Chondrocyte (in vitro differentiated cells): ENCODE measurements at places on chromosomes 7 and 10. TPM values are rescaled to one million over a fixed set of nuclear protein-coding genes. Genes with fewer than 3 reads are reported as not detected.

Gene PDGFA
- 38.1 to 72.5 TPM (median 70.6 TPM) in 3 replicates for total RNA-seq

Gene SPDYE1
- not detected in 3 replicates for total RNA-seq

- no peaks in the 10 kb centered on the region for H3K4me1 ChIP-seq
- peak; percentile 55 for DNase-seq
- no peak overlapping the region for H3K4me3 ChIP-seq
- no peaks in the 10 kb centered on the region for H3K36me3 ChIP-seq
- H3K27ac ChIP-seq: no peak overlapping the region
Observed at GRCh38 chr10:130727766-130728490, 583.6 kb downstream of the TCERG1L start.

GRCh38 chr7:150951521-150951920, 26.6 kb downstream of the KCNH2 start:
- peak; percentile 84 for DNase-seq
- H3K27me3 ChIP-seq: no peaks in the 10 kb centered on the region
- H3K4me3 ChIP-seq: no peak overlapping the region
- H3K4me1 ChIP-seq: peaks cover 12% of the 10 kb centered on the region
- no peak overlapping the region for H3K27ac ChIP-seq
- no peaks in the 10 kb centered on the region for H3K36me3 ChIP-seq

DNA sequence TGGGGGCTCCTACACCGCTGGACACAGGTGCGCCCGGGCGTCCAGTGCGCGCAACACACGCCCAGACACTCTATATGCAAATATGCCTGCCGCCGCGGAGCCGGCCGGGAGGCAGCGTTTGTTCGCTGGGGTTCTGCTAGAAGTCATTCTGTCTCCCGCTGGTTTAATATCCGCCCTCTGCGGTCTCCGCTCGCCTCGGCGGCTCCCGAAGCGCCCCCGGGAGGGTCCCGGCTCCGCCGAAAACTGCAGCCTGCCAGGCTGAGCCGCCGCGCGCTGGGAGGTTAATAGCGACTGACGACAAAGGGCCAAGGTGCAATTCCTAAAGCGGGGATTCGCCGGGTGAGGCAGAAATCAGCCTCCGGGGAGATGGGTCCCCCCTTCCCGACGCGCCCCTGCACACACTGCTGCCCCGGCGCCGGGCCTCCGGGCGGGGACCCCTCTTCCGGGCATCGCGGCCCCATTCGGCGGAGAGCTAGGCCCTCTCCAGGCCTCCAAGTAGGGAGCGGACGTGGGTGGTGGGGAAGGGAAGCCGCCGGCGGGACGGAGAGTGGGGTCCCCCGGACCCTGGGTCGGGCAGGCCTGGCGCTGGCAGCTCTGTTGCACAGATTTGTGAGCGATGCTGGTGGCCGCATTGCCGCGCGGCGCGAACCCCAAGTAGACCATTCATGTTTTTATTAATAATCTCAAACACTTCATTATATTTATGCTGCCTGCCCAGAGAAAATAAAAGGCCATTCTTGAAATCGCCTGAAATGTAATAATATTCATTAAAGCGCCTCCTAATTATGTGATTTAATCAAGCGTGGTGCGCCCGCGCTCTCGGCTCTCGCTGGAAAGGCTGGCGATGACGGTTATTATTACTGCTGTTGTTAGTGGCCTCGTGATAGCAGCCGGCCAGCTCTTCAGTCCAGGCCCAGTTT, 9.1 kb downstream of the EN2 start:
- H3K27ac ChIP-seq: no peak overlapping the region
- H3K36me3 ChIP-seq: no peaks in the 10 kb centered on the region
- peaks cover 70% of the 10 kb centered on the region for H3K27me3 ChIP-seq
- H3K4me1 ChIP-seq: peaks cover 11% of the 10 kb centered on the region
- no peak for DNase-seq
- no peak overlapping the region for H3K4me3 ChIP-seq

DNA sequence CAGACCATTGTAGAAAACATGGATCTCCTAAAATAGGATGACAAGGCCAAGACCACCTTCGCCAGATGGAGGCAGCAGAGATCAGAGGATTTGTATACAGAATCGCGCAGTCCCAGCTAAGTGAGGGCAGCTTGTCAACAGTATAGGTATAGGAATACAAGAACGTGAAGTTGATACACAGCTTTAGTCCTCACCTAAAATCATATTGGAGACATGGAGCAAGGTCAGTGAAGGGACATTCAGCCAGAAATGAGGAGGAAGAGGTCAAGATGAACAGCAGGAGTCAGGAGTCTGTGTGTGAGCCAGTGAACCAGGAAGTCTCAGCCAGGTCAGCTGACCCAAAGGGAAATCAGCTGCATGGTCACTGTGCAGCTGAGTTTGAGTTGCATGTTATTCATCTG, 263.4 kb upstream of the PRKCQ start:
- no peaks in the 10 kb centered on the region for H3K36me3 ChIP-seq
- no peaks in the 10 kb centered on the region for H3K27me3 ChIP-seq
- H3K27ac ChIP-seq: no peak overlapping the region
- DNase-seq: no peak
- no peaks in the 10 kb centered on the region for H3K4me1 ChIP-seq

DNA sequence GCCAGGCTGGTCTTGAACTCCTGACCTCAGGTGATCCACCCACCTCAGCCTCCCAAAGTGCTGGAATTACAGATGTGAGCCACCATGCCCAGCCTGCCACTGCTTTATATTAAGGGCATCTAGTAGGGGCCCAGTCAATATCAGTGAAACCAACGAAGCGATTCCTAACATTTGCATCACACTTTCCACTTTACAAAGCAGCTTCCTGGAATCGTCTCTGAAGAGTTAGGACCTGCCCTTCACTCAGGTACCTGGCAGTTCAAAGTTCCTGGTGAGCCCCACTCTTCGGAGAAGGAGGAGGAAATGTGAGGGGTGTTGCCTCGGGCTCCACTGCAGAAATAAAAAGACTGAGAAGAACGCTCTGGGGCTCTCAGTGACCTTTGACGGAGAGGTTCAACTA, 31.1 kb upstream of the EZH2 start:
- H3K4me1 ChIP-seq: peaks cover 42% of the 10 kb centered on the region
- no peaks in the 10 kb centered on the region for H3K27me3 ChIP-seq
- H3K36me3 ChIP-seq: no peaks in the 10 kb centered on the region
- H3K4me3 ChIP-seq: no peak overlapping the region
- no peak for DNase-seq

DNA sequence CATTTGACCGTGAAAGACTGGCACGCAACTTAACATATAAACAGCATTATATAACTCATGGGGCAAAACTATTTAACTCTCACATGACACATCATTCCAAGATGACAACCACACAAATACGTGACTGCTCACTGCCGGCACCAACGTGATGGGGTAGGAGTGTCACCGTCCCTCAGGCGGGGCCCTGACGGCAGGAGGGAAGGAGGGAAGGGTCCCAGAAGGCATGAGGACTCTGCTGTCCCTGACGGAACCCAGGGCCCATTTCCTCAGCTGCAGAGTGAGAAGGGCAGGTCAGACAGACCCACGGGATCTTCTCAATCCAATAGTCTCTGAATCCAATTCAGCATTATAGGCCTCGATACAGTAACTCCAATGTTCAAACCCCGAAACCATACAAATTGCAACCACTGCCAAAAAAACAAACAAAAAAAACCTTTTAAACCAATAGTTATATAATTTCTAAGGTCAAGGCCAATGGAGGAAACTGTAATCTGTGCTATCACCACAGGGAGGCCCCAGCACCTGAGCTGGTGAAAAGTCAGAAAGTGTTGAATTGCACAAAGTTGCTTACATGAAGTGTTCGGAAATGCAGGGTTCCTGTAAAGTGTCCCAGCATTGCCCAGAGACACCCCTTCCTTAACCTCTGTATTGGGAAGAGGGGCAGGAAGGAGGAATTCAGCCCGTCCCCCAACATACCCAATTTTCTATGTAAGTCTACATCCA, 137.4 kb downstream of the TNS3 start:
- peaks cover 90% of the 10 kb centered on the region for H3K4me1 ChIP-seq
- DNase-seq: no peak
- H3K27me3 ChIP-seq: no peaks in the 10 kb centered on the region
- peaks cover 22% of the 10 kb centered on the region for H3K36me3 ChIP-seq

- H3K27ac ChIP-seq: peak overlapping the region; percentile 28
- H3K4me3 ChIP-seq: no peak overlapping the region
- peaks cover 51% of the 10 kb centered on the region for H3K4me1 ChIP-seq
- DNase-seq: no peak
- H3K36me3 ChIP-seq: no peaks in the 10 kb centered on the region
- no peaks in the 10 kb centered on the region for H3K27me3 ChIP-seq
Observed at GRCh38 chr10:6296828-6297251, 94.1 kb downstream of the PFKFB3 start.

GRCh38 chr10:89163265-89163995, 43.7 kb downstream of the CH25H start:
- no peak overlapping the region for H3K4me3 ChIP-seq
- no peak for DNase-seq
- no peaks in the 10 kb centered on the region for H3K36me3 ChIP-seq
- H3K4me1 ChIP-seq: peaks cover 4% of the 10 kb centered on the region
- peaks cover 34% of the 10 kb centered on the region for H3K27me3 ChIP-seq
- H3K27ac ChIP-seq: no peak overlapping the region
